ENCODE measurements at places on chromosomes 3 and 15. TPM values are rescaled to one million over a fixed set of nuclear protein-coding genes. Genes with fewer than 3 reads are reported as not detected.

DNA sequence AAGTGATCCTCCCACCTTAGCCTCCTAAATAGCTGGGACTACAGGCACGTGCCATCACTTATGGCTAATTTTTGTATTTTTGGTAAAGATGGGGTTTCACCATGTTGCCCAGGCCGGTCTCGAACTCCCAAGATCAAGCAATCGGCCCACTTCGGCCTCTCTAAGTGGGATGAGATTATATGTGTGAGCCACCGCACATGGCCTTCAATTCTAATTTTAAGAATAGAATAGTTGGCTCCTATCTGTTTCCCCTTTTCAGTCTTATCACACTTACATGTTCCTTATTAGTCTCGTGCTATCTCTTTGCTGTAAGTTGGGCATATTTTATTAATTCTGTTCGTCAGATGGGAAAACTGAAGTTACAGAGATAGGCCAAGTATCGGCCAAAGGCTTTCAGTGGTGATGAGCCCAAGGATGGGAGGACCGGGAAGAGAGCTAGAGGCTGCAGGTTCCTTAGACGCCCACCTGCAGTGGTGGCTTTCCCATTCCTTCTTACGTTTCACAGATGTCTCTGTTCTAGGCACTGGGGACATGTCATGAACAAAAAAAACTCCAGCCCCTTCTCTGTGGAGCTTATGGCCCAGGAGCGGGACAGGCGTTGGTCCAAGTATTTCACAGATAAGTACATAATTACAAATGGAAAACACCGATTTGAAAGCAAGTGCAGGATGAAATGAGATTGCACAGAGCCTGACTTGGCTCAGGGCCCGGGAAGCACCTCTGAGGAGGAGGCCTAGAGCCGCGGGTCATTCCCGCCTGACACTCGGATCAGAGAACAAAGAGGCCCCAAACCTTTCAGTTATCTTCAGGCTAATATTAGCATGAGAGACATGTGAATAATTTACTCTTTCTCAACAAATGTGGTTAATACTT lies 91.1 kb upstream of the KLF13 start:
- no peak for DNase-seq

DNA sequence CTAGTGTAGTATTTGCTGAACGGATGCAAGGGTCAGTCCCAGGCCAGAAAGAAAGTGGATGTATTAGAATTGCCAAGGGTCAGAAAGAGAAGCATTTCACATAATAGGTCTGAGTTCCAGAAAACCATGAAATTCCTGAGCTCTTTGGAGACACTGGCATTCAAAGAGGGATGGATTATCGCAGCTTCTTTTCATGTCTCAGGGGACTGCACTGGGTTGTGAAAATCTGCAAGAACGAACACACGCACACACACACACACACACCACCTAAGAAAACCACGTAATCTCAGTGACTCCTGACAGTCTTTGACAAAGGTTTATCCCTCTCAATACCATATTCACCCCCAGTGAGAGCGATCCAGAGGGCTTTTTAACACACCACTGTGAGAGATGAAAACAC lies 57.9 kb downstream of the TIPARP start:
- no peak for DNase-seq

- no peak for DNase-seq
Measured at GRCh38 chr15:78405336-78405924, 32.6 kb upstream of the IREB2 start.

GHSR gene
- not detected for polyA plus RNA-seq

ANXA2 gene
- 559 TPM for polyA plus RNA-seq

GRCh38 chr3:69914395-69914794 lies 85.1 kb upstream of the SAMMSON start:
- no peak for DNase-seq

CNTN4 gene
- polyA plus RNA-seq, result 27.6 TPM

- DNase-seq, result no peak
Measured at GRCh38 chr3:177141899-177142646, 55.2 kb downstream of the TBL1XR1 start.

DNA sequence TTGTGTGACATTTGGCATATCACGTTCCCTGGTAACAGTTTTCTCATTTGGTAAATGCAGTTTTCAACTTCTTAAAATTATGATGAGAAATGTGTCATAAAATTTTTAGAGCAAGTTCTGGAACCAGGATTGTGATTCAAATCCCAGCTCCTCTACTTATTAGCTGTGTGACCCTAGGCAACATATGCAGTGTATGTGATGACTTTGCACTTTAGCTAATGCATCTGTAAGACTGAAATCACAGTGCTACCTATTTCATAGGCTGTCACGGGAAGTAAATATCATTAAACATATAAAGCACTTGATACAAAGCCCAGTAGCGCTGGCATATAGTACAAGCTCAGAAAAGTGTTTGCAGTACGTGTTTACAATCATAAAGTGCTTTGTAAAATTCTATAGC lies 419.4 kb downstream of the GRM7 start:
- no peak for DNase-seq

GRCh38 chr15:99105514-99106341 lies 848 bp downstream of the SYNM start:
- no peak for DNase-seq

DNA sequence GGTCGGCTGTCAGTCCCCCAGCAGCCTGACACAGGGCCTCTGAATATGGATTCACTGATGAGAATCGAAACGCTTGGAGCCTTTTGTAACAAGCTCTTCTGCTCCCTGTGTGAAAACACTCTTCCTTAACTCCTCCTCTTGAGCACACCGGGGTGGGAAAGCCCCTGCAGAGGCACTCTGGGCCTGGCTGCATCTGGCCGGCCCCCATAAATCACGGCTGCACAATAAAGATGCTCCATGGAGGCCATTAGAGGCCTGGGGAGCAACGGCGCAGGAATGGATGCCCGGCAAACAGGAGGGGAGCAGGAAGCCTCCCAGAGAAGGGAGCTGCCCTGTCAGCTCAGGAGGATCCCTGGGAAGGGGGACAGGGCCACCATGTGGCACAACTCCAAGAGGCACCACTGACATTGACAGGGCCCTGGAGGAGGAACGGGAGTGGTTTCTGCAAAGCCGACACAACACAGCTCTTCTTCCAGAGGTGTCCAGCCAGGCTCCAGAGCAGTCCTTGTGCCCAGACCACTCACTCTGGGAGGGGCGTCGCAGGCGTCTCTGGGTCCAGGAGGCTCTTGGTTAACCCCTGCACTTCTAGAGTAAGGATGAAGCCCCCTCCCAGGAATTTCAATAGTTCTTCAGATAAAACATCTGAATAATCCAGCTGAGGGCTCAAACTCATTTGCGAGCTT lies 509.3 kb upstream of the PPP2R3A start:
- DNase-seq, result peak; percentile 68

DNA sequence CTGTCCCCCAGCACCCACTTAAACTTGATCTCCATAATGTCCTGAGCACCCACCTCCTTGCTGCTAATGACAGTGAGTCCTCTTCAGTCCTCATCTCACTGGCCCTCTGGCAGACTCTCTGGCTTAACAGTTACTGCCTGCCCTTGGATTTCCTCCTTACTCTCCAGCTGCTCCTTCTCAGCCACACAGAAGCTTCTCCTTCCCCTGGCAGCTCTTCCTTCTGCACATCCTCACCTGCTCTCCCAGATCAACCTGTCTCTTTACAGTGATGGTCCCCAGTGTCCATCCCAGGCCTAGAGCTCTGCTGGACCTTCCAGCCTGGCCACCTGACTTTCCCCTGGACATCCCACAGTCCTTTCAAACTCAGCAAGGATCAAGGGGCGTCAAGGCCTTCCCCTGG lies 47.4 kb upstream of the SMAD3 start:
- no peak for DNase-seq

Measured in renal cortex interstitium (tissue), 15 donors.